Astrocyte of the hippocampus (primary cell): ENCODE measurements at places on chromosomes 2 and 18.
A peak's percentile ranks its signal among the peaks of the same experiment; 100 is the strongest.

DNA sequence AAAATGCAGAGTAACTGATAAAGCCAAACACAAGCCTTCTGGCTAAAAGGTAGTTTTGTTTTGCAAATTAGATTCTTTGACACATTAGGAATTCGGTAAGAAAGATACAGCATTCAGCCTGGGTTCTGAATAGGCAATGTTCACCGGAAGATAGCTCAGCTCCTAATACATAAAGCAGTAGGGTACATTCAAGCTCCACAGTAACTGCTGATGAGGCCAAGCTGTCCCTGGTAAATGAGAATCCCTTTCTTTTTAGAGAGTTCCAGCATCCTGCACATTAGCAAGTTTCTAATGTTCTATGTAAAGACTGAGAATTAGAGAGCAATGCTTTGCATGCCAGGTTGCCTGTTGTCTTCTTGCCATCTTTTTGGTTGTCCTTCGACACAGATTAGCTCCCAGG is 316.3 kb upstream of the SLC14A2 start:
- no peak for DNase-seq

- no peak for DNase-seq
Measured at GRCh38 chr18:22933966-22934423, 867 bp downstream of the RBBP8 start.

- DNase-seq = no peak
Measured at GRCh38 chr2:27091746-27092695, 5.4 kb downstream of the KHK start.

DNA sequence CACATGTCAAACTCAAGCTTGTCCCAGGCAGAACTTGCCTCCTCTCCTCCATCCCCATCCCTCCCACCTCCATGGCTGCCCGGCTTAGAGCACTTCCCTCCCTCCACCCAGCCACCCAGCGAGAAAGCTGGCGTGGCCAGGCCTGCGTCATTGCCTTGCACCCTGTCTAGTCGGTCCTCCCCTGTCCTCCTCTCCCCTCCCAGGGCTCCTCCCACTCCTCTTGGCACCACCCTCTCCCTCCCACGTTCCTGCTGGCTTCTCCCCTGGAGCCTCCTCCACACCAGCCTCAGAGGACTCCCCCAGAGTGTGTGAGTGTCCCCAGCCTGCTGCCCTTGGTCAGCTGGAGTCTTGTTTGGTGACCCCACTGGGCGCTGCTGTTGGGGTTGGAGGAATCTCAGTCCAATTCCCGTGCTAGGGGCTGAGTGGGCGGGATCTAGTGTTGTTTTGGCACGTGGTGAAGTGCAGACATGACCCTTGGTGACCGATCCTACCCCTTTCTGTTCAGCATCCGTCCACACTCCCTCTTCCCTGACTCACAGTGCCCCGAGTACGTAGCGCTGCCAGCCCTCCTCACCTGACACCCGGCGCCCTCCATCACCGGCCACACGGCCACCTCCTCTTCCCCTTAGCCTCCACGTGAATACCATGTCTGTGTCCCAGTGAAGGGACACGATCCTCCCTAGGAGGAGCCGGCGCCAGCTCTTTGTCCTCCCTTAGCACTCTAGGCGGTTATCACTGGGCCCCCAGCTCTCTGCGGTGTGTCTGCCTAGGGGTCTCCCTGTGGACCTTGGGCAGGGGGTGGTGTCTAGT is 41.4 kb downstream of the ATP6V1C2 start:
- DNase-seq = no peak

DNA sequence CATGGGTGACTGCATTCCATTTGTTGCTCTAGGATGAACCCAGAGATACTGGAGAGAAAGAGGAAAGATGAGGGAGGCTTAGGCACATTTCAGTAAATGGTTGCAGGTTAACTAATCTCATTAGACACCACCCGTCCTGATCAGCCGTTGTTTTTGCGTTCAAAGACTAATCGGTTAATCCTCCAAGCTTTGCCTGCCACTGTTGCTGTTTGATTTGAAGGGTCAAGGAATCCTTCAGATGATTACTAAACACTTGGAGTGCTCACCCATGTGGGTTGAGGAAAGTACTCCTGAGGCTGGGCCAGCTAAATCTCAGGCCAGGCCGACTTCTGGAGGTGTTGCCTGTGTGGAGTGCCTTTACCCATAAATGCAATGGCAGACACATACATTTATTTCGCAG is 8.6 kb downstream of the SH3RF3 start:
- no peak for DNase-seq

DNA sequence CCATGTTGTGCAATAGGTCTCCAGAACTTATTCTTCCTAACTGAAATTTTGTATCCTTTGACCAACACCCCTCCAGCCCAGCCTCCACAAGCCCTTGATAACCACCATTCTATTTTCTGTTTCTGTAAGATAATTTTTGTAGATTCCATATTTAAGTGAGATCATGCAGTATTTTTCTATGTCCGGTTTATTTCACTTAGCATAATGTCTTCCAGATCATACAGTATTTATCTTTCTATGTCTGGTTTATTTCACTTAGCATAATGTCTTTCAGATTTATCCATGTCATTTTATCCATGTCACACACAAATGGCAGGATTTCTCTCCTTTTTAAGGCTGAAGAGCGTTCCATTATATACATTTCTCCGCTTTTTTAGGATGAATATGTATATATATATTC is 24.4 kb upstream of the ONECUT2 start:
- no peak for DNase-seq

DNA sequence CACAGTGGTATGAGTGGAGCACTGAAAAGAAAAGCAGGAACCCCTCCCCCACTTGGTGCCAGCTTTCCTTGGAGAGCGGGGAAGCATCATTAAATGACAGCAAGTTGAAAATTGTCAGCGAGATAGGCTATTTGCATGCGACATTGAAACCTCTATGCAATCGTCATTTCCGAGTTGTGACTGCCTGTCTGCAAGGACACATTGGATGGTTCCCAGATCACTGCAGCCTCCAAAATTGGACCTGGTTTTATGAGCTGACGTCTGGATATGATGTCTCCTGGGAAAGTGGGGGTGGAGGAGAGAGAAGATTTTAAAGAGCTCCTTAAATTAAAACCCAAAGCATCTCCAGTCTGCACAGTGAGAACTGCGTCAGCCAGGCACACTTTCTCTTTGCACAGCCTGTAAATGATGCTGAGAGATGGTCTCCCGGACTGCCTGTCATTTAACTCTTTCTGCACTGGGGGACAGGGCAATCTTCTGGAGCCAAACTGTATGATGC is 57.8 kb upstream of the KIF5C start:
- DNase-seq = peak; percentile 30

GRCh38 chr2:219490186-219490585 is 8.5 kb upstream of the GMPPA start:
- no peak for DNase-seq

GRCh38 chr2:230956827-230957755 is 32.0 kb upstream of the GPR55 start:
- peak; percentile 77 for DNase-seq

- peak; percentile 49 for DNase-seq
Measured at GRCh38 chr18:70072678-70073077, 125.0 kb upstream of the CD226 start.

DNA sequence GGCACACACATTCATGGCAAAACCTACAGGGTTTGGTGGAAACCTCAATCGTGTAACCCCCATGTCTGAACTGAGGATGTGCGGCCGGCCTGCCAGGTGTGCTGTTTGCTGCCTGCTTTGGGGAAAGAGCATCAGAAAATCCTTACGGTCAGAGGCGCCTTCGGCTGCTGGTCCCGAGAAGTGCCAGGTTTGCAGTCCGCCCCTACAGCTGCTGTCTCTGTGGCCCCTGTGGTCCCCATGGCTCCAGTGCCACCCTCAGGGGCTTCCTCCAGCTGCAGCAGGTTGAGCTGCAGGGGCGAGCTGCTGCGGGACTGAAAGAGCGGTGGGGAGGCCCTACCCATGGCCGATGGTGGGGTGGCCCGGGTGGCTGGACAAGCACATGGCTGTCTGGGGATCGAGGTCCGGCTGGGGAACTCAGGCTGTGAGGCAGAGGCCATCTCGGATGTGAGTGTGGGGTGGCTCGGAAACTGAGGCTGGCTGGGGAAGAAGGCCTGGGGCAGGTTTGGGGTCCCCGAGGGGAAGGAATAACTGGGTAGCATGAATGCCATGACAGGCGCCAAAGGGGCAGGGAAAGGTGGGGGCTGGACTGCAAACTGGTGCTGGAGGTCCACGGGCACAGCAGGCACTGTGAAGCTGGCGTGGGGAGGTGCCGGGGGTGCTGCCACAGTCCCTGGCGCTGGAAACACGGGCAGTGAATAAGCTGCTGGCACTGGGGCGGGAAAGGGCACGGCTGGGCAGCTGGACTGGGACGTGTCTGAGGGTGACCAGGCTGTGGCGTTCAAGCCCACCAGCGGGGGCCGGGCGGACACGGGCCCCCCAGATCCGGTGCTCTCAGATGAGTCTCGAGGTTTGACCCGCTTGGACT is 13.2 kb upstream of the HES6 start:
- DNase-seq = no peak

DNA sequence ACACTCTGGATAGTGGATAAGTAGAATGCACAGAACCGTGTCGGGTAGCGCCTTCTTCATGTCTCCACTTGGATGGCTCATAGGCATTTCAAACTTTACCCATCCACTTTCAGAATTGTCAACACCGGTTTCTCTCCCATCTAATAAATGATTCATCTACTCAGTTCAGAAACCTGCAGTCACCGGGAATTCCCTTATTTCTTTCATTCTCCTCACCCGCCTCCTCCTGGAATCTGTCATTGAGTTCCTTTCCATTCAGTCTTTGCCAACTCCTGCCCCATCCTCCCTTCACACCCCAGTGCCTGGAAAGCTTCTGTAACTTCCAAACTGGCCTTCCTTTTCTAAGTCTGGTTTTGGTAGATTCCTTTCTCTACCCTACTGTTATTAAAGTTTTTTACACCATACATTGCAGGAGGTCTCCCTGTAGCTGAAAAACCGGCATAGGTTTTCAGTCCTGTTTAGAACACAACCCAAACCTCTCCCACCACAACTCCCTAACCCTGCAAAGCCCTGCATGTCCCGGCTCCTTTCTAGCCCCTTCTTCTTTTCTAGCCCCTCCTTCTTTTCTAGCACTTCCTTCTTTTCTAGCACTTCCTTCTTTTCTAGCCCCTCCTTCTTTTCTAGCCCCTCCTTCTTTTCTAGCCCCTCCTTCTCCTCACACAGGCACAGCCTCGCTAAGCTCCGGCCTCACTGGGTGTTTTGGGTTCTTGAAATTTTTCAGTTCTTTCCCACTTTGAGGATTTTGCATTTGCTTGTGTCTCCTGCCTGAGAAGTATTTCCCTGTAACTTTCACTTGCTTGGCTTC is 133.9 kb upstream of the KLHL14 start:
- peak; percentile 56 for DNase-seq

GRCh38 chr18:57802213-57803102 is 657 bp downstream of the ATP8B1 start:
- DNase-seq = peak; percentile 39

DNA sequence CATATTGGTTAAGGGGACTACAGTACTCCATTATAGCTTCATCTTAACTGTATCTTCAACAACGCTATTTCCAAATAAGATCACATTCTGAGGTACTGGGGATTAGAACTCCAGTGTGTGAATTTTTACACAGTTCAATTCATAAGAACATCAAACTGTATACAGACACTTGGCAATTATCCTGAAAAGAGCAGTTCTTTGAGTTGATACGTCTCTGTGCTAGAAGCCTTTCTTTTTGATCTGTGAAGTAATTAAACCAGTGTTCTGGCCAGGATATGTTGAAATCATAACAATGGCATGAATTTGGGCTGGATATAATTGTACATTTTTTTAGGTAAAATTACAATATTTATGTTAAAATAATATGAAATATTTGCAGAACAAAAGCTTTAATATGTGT is 93.5 kb upstream of the ITPRID2 start:
- DNase-seq = no peak

GRCh38 chr2:241357531-241357930 is 1.4 kb downstream of the FARP2 start:
- DNase-seq = no peak

- DNase-seq = no peak
Measured at GRCh38 chr2:204336153-204336744, 209.0 kb upstream of the PARD3B start.

- no peak for DNase-seq
Measured at GRCh38 chr18:48797841-48798255, 152.9 kb downstream of the SMAD7 start.

- no peak for DNase-seq
Measured at GRCh38 chr2:26632624-26633185, 8.5 kb downstream of the CIB4 start.

DNA sequence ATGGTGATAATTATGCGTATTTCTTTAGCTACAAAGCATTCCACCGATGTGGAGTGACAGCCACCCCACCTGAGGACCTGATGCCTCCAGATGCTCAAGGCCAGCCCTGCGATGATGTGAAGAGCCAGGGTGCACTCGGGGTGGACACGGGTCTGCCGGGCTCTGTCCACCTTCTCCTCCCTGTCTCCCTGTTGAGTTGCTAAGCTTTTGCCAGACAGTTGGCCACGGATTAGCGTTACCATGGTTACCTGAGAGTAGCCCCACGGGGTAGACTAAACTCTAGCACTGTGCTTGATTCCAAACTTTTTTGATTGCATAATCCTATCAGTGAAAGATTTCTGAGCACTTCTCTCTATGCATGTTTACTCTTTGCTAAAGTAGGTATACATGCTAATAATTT is 86.2 kb downstream of the SMIM21 start:
- peak; percentile 53 for DNase-seq

- DNase-seq = no peak
Measured at GRCh38 chr2:118479020-118479419, 368.4 kb downstream of the EN1 start.

DNA sequence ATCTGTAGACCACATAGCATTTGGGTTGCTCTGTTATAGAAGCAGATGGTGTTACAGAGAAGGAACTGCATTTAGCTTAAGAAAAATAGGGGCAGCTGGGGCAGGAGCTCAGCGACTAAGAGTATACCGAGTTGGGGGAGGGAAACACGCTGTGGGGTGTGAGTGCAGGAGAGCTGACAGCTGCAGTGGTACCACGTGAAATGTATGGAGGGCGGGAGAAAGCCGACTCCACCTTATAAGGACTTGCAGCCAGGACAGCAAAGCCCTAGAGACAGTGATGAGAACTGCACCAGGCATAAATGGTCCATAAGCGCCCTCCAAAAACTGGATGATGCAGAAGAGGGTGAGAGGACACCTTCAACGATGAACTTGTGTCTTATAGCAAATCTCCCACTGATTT is 237.6 kb downstream of the PRKCE start:
- DNase-seq = no peak

GRCh38 chr2:207594264-207594663 is 30.9 kb downstream of the METTL21A start:
- no peak for DNase-seq
